ENCODE measurements at places on chromosomes 5 and 9.

DNA sequence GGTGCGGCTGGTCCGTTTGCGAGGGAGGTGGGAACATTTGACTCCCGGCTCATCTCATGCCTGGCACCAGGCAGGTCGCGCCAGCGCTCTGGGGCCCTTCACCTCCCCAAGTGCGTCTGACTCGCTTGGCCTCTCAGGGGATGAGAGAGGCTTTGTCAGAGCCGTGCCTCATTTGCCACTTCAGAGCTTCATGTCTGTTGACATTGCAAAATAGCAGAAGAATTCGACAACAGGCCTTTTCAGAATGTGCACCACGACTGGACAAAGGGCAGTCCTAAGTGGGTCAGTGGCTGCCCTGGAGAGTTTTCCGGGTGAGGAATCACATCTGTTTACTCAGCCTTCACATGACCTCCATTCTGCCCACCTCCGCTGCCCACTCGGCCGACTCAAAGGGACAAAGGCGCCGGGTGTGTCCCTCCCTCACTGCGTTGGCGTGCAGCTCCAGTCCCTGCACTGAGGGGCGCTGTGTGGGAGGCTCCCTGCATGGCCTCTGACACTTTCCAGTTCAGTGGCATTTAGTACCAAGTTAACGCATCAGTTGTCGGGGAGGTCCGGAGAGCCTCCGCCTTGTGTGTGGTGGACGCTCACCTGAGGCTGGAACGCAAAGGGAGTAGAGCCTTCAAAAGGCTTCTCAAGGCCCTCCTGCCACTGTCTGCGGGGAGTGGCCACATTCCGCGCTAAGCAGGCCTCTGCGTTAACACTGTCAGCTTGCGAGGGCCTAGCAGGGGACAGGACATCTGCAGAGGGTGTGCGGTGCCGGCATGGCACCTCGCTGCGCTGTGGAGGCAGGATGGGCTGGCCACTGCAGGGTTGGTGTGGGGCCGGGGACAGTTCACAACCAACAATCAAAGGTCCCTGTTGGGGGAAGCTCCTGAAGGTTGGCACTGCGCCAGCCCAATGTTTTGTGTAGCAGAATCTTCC is 171.5 kb downstream of the NXNL2 start:
- peak; percentile 43 for DNase-seq

DNA sequence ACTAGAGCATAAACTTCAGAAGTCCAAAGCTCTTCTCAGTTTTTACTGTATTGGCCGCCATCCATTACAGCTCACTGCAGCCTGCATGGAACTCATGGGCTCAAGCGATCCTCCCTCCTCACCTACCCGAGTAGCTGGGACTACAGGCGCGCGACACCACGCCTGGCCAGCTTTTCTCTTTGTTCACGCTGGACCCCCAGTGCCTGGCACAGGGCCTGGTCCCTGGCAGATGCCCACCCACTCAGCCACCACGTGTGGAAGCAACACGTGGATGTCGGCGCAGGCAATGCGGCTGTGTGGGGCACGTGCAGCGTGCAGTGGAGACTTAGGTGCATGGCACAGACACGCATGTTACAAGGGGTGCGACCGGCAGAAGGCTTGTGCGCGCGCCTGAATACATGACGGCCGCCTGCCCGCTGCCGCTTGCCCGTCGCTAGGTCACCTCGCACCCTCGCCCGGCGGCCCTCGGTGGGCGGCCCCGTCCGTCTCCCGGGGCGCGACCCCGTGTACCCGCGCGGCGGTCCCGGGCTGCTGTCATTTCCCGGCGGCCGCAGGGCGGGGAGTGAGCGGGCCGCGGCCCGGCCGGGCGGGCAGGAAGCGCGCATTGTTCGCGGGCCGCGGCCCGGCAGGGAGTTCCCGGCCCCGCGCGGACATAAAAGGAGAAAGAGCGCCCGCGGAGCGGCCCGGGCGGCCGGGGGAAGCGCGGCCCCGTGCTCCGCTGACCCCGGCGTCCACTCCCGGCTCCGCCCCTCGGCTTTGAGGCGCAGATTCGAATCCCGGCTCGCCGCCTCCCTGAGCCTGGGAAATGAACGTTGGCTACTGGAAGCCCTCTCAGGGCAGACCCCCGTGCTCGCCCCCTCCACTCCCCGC is 24.1 kb upstream of the PTGS1 start:
- DNase-seq: no peak

- DNase-seq: no peak
These were observed 19.3 kb downstream of the ISOC1 start for GRCh38 chr5:129113867-129114266.

GRCh38 chr5:73892218-73892617 is 266.2 kb downstream of the ARHGEF28 start:
- DNase-seq: no peak

GRCh38 chr9:90611568-90611967 is 31.1 kb downstream of the DIRAS2 start:
- no peak for DNase-seq

- DNase-seq: peak; percentile 46
These were observed 116.5 kb upstream of the FBXL7 start for GRCh38 chr5:15383469-15383868.

- DNase-seq: no peak
These were observed 344.7 kb upstream of the RGMB start for GRCh38 chr5:98428806-98429205.

- no peak for DNase-seq
These were observed 47.5 kb downstream of the TMOD1 start for GRCh38 chr9:97548819-97549540.

DNA sequence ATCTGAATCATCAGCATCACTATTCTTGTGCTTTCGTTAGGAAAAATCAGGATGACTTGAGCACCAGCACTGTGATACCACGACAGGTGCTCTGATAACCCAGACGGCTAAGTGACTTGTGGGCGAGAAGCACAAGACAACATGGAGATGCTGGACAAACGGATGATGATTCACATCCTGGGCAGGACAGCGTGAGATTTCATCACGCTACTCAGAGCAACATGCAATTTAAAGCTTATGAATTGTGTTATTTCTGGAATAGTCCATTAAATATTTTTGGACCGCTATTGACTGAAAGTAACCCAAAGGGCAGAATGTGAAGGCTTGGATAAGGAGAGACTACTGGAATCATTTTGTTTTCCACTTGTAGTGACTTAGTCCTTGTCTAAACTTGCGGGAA is 114.8 kb upstream of the DAPK1 start:
- DNase-seq: no peak

GRCh38 chr9:136921307-136921706 is 23.2 kb downstream of the FBXW5 start:
- no peak for DNase-seq

- no peak for DNase-seq
These were observed 5.8 kb downstream of the TYRP1 start for GRCh38 chr9:12698986-12699385.

GRCh38 chr5:144189800-144190429 is 19.2 kb downstream of the KCTD16 start:
- no peak for DNase-seq

GRCh38 chr5:164059471-164059870 is 554.1 kb downstream of the MAT2B start:
- no peak for DNase-seq

DNA sequence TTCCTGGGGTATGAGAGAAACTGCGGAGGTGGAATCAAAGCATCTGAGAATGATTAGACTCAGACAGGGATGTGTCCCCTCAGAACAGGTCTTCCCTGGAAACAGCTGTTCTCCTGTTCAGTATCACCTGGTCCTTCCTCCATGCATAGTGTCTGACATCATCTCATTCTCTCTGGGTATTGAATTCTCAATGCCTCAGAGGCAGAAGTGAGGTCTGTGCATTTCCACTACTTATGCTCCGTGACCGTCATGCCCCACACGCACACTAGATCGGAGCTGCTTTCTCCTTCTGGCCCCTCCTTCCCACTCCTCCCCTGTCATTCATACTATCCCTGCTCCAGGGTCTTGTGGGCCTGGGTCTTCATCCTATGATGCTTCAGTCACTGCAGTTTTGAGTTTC is 61.4 kb upstream of the DAB2IP start:
- DNase-seq: no peak

- no peak for DNase-seq
These were observed 29.5 kb upstream of the SMAD5 start for GRCh38 chr5:136103118-136103517.

DNA sequence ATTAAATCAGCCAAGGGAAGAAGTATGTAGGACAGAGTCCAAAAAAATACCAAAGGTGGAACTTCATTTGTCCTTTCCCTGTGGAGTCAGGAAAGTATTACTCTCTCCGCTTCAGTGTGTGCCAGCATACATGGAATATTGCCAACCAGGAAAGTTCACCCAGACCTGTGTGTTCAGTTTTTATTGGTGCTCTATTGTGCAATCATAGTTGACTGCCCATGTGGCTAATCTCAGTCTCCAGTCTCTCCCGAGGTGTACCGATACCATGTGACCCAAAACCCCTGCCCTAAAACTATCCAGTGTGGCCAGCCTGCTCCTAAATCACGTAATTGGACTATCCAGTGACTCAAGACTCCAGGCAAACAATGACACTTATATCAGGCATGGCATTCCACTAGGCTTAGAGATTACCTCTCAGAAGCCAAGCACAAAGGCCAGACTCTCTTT is 38.8 kb downstream of the NFX1 start:
- DNase-seq: no peak

DNA sequence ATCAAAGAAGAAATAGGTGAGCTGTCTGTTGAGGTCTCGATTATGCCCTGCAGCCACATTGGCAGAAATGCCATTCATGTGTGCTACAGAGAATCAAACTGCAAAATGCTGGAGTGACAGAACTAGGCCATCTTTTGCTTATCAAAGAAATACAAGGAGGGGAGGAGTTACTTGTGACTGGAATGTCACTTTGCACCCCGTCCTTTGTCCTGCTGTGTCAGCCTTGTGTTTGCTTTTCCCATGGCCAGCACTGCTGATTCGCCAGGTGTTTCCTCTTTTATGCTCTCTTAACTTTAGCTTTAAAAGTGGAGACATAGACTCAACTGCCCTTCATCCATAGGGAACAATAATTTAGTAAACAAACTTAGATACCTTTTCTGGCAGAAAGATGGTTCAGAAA is 54.3 kb downstream of the SLC46A2 start:
- no peak for DNase-seq

- no peak for DNase-seq
These were observed 29.7 kb upstream of the SMIM32 start for GRCh38 chr5:136222580-136223235.

DNA sequence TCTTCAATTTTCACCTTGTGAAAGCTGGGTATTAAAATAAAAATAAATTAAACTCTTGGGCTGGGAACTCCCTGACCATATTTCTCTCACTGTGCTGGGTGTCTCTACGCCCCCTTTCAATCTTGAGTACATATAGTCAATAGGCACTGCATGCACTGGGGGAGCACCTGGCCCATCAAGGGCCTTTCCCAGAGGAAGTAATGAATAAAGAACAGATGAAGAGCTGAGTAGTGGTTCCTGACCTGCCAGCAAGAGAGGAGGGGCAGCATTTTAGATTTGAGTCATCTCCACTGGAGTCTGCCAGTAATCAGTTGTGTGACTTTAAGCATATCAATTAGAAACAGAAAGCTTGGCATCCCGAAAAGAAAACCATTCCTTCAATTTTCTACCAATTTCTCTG is 6.2 kb downstream of the MAPKAP1 start:
- DNase-seq: no peak

DNA sequence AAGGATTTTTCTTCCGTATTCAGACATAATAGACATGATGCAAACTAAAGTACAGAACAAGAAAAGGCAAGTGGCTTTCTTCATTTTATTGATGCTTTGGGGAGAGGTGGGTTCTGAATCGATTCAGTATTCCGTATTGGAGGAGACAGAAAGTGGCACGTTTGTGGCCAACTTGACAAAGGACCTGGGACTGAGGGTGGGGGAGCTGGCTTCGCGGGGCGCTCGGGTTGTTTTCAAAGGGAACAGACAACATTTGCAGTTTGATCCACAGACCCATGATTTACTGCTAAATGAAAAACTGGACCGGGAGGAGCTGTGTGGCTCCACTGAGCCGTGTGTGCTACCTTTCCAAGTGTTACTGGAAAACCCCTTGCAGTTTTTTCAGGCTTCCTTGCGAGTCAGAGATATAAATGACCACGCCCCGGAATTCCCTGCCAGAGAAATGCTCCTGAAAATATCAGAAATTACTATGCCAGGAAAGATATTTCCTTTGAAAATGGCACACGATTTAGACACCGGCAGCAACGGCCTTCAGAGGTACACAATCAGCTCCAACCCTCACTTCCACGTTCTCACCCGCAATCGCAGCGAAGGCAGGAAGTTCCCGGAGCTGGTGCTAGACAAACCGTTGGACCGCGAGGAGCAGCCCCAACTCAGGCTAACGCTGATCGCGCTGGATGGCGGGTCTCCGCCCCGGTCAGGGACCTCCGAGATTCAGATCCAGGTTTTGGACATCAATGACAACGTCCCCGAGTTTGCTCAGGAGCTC is 551 bp downstream of the PCDHB6 start:
- no peak for DNase-seq

GRCh38 chr9:114238472-114238871 is 83.1 kb downstream of the COL27A1 start:
- DNase-seq: no peak

DNA sequence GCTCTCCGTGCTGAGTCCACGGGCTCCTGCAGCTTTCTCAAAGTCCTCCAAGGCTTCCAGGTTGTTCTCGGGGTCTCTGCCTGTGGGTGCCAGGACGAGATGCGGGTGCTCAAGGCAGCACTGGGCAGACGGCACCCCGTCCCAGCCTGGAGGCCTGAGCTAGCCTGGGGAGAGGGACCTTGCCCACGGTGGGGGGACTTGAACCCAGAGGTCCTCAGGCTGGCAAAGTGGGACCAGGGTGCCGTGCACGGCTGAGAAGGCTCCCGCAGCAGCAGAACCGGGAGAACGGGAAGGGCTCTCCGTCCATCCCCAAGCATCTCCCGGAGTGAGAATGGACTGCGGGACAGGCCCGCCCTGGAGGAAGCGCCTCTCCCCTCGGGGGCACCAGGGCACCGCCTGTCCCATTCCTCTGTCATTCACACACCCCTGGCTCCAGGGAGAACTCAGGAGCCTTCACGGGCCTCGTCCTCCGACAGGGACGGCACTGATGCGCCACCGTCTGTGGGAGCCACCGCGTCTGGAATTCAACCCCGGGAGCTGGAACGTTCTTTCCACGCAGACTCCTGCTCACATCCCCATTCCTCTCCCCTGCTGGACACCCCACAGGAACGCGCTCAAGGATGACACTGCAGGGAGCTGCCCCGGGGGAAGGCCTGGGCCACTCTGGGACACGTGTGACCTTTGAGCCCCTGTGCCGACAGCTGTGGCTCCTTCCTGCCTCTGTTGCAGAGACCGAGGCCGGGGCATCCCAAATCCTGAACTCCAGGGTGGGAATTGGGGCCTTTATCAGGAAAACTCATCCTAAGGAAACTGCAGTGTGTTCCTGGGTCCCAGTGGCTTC is 16.3 kb upstream of the OBP2B start:
- no peak for DNase-seq

- no peak for DNase-seq
These were observed 60.5 kb downstream of the PCSK5 start for GRCh38 chr9:75950998-75951397.

GRCh38 chr5:54905942-54906537 is 79.4 kb downstream of the ESM1 start:
- peak; percentile 26 for DNase-seq

DNA sequence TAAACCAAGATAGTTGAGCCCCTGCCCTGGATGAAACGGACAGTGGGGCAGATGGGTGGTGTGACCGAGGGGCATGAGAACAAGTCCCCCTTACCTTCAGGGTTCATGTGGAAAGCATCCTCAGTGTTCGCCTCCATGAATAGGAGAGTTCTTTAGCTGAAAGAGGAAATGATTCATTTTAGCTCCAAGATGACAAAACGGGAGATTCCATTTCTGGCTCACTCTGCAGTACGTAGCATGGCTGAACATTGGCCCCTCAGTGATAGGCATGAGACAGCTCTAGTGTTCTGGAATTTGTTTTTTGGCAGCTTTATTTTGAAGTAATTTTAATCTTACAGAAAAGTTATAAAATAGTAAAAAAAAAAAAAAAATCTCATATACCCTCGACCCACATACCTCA is 70.2 kb upstream of the AGXT2 start:
- no peak for DNase-seq

All from SW480 (cell line).